ENCODE measurements at places on chromosomes 13 and 19.

DNA sequence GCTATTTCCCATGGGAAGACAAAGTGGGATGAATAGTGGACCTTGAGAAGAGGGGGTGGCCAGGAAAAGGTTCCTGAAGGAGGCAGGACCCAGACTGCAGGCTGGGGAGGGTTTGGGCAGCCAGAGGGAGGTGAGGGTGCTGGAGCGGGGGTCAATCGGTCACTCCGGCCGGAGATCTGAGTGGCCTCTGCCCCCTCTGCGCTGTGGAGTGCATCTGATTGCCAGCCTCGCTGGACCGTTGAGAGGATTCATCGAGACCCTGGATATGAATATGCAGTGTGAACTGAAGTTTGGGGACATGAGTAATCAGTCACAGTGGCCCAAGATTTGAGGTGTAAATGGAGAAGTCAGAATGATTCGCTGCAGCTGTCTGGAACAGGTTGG, 5.5 kb upstream of the ZNF580 start:
- DNase-seq: no peak

GRCh38 chr19:45632468-45633196, 6.6 kb downstream of the EML2 start:
- DNase-seq: no peak

- no peak for DNase-seq
Observed at GRCh38 chr19:10284065-10284959, 2.4 kb upstream of the ICAM4 start.

DNA sequence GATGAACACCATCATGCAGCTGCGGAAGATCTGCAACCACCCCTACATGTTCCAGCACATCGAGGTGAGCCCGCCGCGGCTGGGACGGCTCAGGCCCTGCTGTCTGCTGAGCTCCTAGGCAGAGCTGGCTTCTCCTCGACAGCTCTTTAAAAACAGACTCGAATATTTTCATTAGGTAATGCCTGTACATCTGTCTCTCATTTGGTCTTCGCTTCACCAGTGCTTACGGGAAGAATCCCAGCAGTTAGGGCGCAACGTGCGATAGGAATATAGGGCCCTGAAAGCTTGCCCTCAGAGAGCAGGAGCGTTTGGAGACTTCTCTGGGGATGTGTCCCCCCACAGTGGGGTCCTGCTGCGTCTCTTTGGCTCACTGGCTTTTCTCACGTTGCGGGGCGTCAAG, 63.8 kb upstream of the LDLR start:
- DNase-seq: no peak

DNA sequence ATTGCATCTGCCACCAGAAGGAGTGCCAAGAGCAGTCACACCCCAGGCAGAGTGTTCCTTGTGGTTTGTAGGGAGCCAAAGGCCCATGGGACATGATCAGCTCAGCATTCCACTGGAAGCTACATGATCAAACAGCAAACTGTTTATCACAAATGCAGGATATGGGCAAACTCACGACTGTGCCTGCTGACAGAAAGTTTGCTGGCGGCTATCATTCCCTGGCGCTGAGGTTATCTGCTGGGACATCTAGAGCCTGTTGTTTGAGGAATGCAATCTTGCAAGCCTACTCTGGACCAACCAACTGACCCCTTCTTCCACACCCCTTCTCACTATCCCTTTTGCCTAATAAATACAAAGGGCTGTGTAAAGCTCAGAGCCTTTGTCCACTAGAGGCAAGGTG, 7.7 kb upstream of the ZNF613 start:
- DNase-seq: no peak

- no peak for DNase-seq
Observed at GRCh38 chr19:4817467-4818277, 13.8 kb downstream of the TICAM1 start.

- no peak for DNase-seq
Observed at GRCh38 chr13:106213028-106213757, 322.3 kb downstream of the EFNB2 start.

- no peak for DNase-seq
Observed at GRCh38 chr19:43759515-43759914, 4.8 kb upstream of the SMG9 start.

GRCh38 chr13:91946498-91947070, 548.2 kb downstream of the GPC5 start:
- no peak for DNase-seq

DNA sequence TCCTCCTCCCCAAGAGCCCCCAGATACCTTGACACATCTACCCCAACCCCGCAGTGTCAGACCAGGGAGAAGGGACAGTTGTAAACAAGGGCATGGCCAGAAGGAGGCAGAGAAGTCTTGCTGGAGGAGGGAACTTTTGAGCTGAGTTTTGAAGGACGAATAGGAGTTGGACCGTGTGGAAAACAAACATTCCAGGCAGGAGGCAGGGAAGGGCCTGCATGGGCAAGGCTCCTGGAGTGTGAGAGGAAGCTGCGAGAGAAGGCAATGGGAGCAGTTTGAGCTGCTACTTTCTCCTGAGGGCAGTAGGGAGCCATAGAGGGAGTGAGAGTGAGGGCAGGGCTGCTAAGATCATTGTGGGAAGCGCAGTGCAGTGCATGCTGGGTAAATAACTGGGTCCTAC, 23.3 kb downstream of the IL12RB1 start:
- peak; percentile 42 for DNase-seq

- no peak for DNase-seq
Observed at GRCh38 chr19:38839816-38840582, 8.4 kb upstream of the ECH1 start.

DNA sequence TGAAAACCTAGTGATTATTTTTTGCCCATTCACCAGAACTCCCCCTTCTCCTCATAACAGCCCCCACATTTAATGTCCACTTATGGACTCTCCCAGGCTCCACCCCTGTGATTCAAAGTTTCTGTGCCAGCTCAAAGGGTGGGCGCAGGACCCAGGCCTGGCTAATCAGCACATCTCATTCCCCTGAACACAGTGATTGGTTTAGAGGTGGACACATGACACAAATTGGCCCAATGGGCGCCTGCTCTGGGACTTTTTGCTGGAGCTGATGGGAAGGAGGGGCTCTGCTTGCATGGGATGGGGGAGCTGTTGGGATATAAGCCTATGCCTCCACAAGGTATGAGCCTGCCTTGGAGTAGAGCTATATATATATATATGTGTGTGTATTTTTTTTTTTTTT, 6.2 kb upstream of the EPOR start:
- no peak for DNase-seq

- DNase-seq: no peak
Observed at GRCh38 chr13:110225609-110226574, 81.1 kb downstream of the COL4A1 start.

GRCh38 chr19:39765091-39766076, 13.3 kb upstream of the LEUTX start:
- DNase-seq: no peak

DNA sequence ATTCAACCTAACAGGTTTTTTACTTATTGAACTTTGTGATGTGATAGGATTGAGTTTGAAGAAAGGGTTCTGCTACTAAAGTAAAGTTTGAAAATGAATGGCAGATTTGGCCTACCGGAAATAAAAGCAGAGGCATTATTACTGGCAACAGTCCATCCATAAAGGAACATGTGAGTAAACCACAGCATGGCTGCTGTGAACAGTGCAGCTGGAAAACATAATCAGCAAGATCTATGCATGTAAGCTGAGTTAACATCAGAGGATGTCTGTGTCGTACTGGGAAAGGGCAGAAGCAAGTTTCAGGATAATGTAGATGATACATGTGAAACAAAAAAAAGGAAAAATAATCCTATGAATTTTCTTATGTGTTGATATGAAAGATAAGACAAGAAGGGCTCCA, 87.6 kb downstream of the CYSLTR2 start:
- DNase-seq: no peak

GRCh38 chr13:46797501-46798237, 708 bp upstream of the ESD start:
- no peak for DNase-seq

DNA sequence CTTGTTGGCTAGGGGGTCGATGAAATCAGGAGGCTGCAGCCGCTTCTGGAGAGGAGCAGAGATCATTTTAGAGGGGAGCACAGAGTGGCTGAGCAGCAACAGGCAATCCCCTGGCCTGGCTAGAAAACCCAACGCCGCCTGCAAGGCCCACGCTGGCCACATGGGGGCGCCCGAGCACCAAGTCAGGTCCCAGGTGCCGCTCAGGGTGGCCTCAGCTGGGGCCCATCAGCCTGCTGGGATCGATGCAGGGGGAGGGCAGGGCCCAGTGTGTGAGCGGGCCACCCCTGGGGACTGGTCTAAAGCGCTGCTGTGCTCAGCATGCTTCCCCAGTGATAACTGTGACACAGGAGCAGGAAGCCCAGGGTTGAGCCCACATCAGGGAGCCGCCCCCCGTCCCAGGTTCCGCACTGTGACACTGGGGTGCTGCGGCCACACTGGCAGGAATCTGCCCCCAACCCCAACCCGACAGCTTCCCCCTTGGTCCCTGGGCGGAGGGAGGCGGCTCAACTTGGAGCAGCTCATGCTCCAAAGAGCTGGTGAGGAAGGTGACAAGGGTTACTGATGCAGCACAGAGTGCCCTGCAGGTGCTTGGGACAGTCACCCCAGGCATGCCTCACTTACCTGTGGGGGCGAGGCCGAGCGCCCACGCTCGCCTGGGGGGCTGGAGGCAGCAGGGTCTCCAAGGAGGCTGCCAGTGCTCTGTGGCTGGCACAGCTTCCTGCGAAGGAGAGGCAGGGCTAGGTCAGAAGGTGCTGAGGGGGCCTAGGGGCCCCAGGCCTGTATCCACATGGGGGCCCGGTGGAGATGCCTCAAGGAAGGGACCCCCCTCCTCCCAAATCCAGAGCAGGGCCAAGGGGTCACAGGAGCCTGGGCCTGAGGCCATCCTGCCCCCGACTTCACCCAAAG, 13.3 kb upstream of the ISYNA1 start:
- peak; percentile 82 for DNase-seq

- DNase-seq: no peak
Observed at GRCh38 chr13:20391597-20392452, 133.8 kb downstream of the CRYL1 start.

DNA sequence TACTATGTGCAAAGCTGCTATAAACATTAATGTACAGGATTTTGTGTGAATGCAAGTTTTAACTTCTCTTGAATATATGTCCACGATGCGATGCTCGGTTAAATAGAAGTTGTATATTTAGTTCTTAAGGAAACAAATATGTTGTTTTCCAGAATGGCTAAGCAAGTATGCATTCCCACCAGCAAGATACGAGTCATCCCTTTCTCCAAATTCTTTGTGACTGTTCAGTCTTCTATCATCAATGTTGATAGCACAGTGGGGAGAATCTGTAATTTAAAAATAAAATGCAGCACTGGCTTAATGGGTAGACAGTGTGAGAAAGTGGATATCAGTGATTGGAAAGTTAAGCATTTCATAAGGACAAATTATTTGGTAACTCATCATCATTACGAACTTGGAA, 1340.8 kb downstream of the PCDH9 start:
- DNase-seq: no peak

GRCh38 chr19:56476651-56477428, at the start of gene ZNF667:
TSS of gene ZNF667 (minus strand) at chr19:56477345. CDS start at chr19:56462370, 14,975 bp downstream.
- peak; percentile 32 for DNase-seq

DNA sequence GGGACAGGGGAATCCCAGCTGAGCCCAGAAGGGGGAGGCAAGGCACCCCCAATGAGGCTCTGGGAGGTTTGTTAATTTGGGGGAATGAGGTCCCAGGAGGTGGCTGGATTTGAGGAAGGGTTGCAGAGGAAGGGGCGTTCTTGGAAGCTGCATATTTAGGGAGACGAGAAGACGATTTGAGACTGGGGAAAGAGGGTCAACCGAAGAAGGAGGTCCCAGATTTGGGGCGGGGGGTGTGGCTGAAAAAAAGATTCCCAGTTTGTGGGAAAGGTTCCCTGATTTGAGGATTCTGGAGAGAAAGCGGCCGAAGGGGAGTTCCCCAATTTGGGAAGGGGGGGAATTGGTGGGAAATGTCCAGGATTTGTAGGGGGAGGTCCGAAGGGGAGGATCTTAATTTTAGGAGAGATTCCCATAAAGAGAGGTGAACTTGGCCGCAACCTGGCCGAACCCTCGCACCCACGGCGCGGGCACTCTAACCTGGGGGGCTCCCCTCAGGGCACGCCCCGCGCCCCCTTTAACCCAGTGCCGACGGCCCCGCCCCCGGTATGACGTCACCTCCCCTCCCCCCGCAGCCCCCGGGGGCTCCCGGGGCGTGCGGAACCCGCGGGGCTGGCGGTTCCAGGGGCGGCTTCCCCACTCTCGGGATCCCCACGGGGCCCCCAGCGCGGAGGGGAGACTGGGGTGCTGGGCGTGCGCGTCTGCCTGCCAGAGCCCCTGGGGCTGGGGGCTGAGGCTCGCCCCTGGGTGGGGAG, 1.2 kb downstream of the PTPRS start:
- no peak for DNase-seq

DNA sequence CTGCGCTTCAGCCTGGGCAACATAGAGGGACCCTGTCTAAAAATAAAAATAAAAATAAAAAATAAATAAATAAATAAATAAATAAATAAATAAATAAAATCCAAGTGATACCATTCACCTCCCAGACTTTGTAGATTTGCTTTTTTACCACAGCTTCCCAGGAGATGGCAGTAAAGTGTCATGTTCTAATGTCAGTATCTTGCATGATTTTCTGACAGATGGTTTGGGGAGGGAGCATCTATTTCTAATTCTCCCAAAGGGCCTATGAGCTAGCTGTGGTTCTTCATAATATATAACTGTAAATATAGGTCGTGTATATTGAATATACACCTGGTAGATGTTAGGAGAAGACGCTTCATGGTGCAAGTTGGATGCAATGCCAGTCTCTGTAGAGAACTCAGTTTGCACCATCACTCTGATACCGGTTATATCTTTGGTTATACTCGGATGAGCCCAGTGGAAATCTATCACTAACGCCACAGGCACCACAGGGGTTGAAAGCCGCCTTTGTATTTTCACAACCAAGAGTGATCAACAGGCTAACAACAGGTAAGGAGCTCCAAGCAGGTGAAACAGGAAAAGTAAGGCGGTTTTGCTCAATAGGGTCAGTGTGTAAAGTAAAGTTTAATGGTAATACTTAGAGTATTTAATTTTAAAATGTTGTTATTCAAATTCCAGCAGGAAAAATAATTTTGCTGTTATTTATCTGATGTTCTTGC, 13.9 kb downstream of the APLP1 start:
- peak; percentile 33 for DNase-seq

- DNase-seq: no peak
Observed at GRCh38 chr13:94646904-94647303, 45.2 kb downstream of the GPR180 start.

DNA sequence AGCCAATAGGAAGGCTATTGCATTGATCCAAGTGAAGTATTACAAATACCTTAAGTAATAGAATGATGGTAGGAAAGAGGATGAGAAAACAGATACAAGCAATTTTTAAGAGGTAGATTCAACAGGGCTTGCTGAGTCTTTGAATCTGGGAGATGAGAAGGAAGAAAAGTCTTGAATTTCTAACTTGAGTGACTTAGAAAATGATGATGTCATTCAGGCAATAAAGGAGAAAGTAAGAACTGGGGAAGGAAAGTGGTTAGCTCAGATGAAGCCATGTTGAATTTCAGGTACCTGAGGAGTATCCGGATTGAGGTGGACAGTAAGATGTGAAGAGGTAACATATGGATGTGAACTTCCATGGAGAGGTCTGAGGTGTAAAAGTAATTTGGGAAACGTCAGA, 15.5 kb upstream of the FRY start:
- DNase-seq: no peak

- DNase-seq: peak; percentile 66
Observed at GRCh38 chr19:13060964-13061927, 41.4 kb downstream of the LYL1 start.
